ENCODE measurements at places on chromosomes 6 and 20.

DNA sequence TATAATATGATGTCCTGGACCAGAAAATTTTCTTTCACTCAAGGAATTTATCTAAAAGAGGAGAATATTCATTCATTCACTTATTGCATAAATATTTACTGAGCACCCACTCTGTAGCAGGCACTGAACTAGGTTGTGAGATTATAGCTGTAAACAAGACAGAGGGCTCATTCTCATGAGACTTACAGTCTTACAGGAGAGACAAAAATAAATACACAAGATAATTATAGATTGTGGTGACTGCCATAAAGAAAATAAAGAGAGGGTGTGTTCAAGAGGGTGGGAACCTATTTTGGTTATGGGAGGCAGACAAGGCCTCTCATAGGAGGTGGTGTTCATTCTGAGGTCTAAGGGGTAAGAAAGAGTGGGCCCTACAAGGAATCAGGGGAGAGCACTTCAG lies 109.9 kb upstream of the SUPT3H start:
- no peak for DNase-seq

DNA sequence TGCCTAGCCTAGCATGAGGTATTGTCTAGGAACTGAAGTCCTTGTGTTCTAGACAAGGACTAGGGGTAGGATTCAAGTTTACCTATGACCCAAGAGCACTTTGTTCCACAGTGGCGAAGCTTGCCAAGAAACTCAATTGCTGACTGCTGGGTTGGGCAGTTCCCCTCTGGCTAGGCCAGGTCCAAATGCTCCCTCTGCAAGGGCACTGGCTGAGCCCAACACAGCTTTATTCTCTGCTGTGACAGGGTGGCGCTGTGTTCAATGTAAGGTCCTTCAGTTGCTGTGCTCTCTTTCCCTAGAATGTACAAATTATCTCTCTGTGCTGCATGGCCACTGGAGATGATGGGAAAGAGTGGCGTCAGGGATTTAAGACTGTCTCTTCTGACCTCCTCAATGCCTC lies 950.8 kb downstream of the HACE1 start:
- no peak for DNase-seq

- DNase-seq: no peak
Measured at GRCh38 chr6:98808541-98809210, 25.7 kb upstream of the POU3F2 start.

GRCh38 chr6:19413323-19413722 lies 423.8 kb upstream of the ID4 start:
- no peak for DNase-seq

DNA sequence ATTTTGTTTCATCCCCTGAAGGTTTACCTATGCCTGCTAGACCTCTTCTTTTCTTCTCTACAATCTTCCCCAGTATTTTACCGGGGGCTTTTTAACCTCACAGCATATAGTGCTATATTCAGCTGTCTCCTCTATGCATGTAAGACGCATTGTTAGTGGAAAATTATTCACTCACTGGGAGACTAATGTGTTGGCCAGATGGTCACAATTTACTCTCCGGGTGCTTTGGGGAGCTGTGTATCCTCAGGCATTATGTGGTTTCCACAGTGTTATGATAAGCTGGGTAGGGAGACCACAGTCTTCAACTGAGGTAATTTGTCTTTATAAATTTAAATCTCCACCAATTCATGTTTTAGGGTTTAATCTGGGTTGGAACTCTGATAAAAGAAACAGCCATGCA lies 553.8 kb upstream of the PTCHD4 start:
- DNase-seq: peak; percentile 50

All from BJ (cell line).